T-helper 1 cell (primary cell): ENCODE measurements at places on chromosomes 16 and 17.

DNA sequence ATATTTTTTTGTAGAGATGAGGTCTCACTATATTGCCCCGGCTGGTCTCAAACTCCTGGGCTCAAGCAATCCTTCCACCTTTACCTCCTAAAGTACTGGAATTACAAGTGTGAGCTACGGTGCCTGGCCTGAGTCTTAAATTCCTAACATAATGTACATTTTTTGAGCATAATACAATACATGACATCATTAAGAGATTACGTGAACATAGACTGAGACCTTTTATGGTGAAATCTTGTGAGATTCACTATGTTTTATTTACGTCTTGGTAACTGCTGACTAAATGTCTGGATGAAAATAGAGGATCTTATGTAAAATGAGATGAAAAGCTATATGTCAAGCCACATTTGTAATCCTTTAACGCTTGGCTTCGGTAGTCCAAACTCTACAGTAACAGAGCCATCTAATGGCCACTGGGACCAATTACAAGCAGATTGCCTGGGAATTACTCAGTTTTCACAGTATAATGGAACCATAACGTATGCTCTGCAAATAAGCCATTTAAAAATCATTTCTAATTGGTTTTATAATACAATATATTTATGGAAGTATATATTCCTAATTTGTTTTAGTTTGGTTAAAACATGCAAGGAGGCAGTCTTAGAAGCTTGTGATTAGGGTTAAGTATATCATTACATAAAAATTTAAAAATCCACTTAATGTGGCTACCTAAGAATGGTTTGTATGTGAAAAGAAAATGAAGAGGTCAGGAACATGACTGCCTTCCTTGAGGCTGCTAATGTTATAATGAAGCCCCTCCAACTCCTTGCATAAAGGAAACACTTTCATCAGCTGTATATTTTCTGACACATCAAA is 8.1 kb upstream of the EFCAB13 start:
- DNase-seq = no peak

GRCh38 chr17:63601439-63602371 is 1.0 kb downstream of the TACO1 start:
- DNase-seq = no peak

GRCh38 chr17:69723741-69724140 is 309.2 kb downstream of the MAP2K6 start:
- DNase-seq = no peak

DNA sequence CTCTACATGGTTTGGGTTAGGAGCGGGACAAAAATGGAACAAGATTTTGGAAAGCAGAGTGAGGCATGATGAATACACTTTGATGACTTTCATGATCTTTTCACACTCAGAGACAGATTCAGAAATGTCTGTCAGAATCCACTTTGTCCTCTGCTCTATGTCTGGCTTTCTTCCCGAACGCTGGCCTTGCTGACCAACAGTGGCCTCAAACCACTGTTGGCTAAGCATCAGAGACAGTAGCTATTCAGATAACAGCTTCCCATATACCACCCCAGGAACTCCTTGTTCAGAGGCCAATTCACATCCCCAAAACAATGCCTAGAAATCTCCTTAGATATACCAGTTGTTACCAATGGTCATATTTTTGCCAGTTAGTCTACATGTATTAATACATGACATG is 40.9 kb downstream of the FBXL20 start:
- no peak for DNase-seq

GRCh38 chr17:173166-173911 is 8.1 kb downstream of the DOC2B start:
- DNase-seq = no peak

DNA sequence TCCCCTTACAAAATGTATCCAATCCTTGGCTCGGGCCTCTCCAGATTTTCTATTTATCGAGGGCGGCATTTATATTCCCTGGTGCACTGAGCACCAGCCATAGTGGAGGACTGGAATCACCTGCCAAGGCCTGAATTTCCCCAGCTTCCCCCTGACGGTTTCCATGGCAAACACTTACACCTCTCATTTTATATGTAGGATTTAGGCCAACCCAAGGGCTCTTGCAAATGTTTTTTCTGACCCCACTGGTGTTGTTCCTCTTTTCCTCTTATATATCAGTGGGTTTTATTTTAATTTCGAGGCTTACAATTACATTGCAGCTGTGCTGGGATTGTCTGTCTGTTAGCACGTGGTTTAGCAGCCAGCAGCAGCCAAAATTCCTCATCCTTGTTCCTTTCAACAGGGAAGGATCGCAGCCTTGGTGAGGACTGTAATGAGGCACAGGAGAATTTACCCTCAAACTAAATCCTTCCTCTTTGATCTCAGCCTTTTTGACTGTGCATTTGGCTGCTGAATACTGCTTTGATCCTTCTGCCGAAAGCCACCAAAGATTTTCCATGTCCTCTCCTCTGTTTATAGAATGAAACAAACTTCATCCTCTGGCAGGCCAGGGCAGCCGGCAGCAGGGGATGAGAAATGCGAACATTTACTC is 26.5 kb upstream of the CES5A start:
- DNase-seq = no peak

DNA sequence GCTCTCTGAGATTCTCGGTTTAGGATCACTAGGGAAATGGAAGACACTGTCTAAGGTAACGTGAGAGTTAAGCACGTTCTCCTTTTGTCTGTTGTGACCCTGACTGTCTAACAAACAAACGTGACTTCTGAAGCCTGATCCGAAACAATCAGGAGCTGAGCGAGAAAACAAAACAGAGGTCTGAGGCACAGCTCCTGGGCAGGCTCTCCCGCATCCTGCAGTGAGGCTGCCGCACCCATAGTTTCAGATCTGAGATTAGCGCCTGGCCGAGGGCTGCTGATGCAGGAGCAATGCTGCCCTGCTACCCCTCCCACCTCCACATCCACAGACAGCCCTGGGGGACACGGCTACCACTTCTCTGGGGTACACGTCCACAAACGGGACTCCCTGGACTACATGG is 46.7 kb downstream of the RNF157 start:
- DNase-seq = no peak

DNA sequence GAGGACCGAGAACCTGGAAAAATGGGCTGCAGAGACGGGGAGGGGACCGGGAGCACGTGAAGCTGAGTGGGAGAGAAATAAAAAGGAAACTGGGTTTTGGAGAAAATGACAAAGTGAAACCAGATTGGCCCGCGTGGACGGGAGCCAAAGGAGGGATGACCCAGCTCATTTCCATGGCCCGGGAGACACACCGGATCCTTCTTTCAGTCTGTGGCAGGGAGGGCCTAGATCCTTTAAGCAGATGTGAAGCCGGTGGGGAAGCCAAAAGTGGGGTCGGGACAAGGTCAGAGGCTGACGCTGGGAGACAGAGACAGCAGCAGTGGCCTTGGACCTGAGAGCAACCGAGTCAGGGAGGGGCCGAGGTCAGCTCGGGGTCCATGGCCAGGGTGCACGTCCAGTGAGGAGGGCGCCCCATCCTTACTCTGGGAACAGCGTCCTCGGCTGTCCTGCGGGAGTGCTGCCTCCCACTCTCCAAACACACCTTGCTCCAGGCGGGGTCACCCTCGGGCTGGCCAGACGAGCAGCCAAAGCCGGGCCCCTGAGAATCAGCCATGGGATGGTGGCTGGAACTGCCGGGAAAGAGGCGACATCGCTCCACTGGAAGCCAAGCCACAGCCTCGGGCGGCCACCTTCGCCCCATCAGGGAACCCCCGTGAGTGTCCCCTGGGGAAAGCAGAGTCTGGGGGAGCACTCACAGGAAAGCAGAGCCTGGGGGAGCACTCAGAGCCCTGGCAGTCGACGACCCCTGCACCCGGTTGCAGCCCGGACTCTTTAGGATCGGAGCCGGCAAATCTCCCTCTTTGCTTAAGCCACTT is 17.3 kb downstream of the CA5A start:
- DNase-seq = no peak

- no peak for DNase-seq
These were observed 25.4 kb downstream of the YWHAE start for GRCh38 chr17:1374431-1375177.

GRCh38 chr17:66791347-66791746 is 43.6 kb upstream of the CACNG5 start:
- DNase-seq = no peak
